GOT3 (cell line): ENCODE measurements at places on chromosomes 7 and 10.

- DNase-seq, result no peak
These were observed 606.4 kb downstream of the SORCS1 start for GRCh38 chr10:106557951-106558733.

DNA sequence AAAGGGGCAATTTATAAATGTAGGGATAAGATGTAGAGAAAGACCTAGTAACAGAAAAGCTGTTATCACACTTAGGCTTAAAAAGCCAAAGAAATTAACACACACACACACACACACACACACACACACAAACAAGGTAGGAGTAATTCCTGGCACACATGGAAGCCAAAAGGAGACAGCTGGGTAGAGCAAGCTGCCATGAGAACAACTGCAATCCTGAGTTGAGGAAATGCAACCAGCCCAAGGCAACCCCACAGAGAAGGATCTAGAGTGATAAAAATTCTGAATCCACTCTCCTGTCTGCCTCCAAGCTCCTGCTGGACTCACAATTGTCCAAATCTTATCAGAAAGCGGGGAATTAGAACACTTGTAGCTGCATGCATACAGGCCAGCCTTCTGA, 229.1 kb upstream of the DGKB start:
- no peak for DNase-seq

DNA sequence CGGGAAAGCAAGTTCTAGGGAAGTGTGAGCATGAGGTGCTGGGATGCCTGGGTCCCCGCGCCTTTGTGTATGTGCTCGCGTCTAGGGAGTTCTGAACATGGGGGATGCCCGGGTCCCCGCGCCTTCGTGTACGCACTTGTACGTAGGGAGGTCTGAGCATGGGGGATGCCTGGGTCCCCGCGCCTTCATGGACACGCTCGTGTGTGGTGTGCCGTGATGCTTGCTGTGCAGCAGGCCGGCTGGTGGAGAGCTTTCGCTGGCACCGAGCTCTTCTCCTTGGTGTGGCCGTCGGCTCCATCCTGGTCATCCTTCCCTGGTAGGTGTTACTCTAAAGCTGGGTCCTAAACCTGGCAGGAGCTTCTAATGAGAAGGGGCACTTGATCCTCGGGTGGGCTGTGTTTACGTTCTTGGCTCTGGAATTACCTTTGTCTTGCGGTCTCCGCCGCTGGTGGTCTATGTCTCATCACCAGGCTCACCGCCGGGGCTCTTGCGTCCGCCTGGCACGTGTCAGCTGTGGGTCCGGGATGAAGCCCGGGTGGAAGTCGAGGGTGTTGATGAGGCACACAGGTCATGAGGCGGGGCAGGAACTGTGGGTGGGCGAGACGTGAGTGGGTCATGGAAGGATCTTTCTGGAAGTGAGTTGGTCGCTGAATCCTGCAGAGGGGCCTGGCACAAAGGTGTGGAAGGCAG, 63.5 kb downstream of the DNAJB6 start:
- no peak for DNase-seq

GRCh38 chr7:90886416-90886815, 290.3 kb downstream of the CDK14 start:
- DNase-seq, result no peak

DNA sequence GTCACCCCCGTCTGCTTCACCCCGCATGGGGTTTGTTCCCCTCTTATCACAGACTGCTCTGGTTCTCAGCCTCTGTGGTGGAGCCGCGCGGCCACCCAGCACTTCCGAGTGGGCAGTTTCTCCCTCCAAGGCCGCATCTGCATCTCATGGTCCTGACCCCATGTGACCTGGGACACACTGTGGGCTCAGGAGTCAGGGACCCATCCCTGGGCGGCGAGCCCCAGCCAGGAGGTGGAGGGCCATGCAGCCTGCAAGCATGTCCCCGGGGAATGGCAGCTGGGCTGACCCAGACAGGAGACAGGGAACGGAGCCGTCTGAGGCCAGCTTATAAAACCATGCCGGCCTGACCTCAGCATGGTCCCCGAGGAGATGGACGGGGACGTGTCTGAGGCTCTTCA, 25.2 kb upstream of the TTYH3 start:
- DNase-seq, result no peak

GRCh38 chr7:55531536-55531935, 40.8 kb downstream of the VOPP1 start:
- no peak for DNase-seq

GRCh38 chr10:110558041-110558440, 9.5 kb upstream of the SMC3 start:
- DNase-seq, result no peak

DNA sequence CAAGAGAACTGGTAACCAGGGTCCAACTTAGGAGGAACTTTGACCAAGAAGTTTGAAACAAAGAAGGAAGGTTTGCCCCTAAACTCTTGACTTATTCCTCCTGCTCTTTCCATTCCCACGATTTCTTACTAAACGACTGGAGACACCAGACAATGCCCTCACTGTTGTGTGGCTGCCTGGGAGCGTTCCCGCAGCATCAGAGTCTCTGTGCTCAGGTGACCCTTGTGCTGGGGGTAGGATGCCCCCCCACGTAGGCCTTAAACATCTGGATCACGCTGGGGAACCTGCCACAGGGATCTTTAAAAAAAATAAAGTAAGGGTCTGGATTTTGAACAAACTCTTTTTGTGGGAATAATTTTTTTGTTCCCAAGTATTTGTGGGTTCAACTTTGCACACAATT, 30.1 kb upstream of the CTBP2 start:
- no peak for DNase-seq

DNA sequence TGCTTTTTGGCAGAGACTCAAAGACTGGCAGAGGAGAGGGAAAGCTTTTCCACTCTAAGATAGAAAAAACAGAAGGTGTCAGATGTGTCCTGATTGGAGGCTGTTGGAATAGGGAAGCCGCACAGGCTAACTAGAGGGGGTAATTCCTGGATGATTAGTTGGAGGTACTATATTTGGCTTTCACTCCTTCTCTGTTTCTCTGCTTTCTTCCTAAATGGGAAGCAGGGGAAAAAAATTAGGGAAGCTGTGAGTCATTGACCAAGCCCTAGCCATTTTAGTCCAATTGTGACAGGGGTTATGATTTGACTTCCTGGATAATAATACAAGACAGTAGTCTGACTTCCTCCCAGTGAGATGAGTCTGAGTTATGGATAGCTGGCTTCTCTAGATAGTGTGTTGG, 475.2 kb upstream of the CELF2 start:
- no peak for DNase-seq

DNA sequence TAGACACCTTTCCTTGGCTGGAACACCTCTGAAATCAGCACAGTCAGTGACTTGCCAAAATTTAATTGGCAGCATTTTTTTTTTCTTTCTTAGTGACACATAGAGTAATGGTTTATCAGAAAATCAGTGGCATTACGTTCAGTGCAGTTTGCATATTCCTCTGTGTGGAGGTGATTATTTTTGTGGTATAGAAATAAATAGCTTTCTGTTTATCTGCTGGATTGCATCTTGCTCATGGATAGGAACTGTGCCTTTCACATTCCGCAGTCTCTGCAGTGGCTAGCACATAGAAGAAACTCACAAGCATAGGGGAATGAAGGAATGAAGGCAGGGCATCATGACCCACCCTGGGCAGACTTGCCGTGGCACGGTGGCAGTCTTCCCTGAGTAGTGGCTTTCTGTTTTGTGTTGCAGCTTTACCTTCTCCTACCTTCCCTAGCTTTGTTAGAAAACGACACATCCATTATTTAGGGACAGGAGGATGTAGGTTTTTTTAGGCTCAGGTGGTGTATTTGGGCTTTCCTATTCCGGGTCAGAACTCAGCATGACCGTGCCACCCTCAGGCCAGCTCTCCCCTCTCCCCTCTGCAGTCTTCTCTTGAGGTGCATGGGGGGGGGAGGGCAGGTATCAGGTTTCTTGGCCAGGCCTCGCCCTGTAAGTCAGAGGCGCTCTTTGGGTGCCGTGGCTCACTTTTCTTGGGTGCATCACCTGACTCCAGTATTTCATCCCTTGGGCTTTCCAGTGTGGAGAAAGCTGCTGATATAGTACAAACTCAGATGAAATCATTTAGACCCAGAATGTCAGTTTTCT, 112.5 kb upstream of the GJD4 start:
- no peak for DNase-seq

GRCh38 chr7:116669769-116670168, 2.2 kb upstream of the MET start:
- DNase-seq, result no peak

GRCh38 chr10:79412516-79412915, 32.9 kb downstream of the ZCCHC24 start:
- DNase-seq, result no peak

DNA sequence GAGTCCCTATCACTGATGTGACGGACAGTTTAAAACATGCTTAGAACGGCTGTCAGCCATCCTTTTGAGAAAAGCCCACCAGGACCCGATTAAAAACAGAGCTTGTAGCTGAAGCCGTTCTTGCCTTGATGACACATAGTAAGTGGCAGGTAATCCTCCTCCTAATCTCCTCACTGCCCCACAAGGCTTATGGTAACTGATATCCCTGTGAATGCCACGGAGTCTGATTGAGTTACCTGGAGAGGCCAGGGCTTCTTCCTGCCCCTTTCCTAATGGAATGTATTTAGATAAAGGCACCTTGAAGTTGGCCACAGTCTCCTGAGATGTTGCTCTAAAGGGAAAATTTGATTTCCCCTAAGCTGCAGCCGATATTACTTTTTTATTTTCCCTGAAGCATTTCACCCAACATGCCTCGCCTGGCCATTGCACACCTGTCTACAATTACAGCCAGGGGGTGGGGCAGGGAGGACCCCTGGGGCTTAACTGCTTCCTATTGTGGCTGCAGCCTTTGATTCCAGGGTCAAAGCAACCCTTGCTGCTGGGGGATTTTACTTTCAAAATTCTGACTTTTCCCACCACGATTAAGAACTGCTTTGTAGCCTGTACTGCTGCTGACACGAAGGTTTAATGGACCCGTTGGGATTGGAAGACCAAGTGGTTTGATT, 169.0 kb upstream of the GPR26 start:
- DNase-seq, result no peak

DNA sequence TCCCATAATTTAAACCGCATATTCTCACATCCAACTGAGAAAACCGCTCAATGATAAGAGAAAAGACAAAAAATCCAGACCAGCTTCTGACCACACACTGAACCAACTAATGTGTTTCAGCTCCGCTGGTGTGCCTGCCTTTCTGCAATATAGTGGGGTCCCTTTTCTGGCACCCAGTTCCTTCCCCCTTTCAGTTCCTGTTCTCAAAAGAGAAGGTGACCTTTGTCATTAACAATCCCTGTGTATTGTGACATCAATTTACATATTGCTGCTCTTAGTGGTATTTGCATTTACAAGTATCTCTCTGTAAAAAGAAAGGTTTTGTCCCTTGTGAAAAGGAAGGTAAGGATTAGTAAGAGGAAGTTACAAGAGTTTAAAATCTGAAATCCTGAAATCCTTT, 1.4 kb downstream of the PPP1R17 start:
- no peak for DNase-seq

DNA sequence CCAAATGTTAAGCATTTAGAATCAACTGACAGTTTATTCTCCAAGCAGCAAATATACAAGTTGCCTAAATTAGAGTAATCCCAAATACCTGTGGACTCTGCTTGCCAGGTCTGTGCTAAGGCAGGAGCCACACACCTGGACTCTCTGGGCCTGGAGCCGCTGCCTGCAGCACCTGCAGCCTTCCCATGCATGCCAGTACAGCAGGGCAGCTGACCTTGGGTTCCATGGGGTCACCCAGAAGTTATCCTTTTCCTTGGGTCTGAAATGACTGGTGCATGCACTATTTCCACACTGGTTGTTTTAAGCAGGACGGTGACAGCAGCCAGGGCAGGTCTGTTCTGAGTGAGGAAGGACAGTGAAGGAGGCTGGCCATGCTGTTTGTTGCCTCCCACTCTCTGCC, 573.2 kb downstream of the GLRX3 start:
- DNase-seq, result no peak

- no peak for DNase-seq
These were observed 210.6 kb downstream of the ARL4A start for GRCh38 chr7:12898004-12898403.

DNA sequence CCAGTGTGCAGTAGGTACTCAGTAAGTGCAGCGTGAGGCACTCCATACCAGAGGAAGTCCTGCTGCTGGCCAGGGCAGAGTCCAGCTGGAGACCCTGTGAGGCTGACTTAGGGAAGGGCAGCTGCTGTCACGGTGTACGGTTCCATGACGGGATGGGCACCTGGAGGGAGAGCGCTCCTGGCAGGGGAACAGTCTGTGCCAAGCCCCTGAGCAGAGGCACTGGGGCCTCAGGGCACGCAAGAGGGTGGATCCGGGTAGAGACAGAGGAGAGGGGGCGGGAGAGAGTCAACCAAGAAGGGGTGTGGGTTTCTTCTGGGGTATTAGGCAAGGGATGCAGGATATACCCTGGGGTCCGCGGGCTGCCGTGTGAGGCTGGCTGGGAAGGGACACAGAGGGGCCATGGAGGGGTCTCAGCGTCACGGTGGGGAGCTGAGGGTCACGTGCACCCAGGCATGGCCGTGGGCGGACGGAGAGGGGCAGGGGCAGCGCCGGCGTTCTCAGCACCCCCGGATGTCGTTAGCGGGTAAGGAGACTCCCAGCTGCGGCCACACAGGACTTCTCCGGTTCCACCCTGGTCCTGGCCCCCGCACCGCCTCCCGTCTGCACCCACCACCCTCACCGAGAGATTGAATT, 70.5 kb downstream of the MICALL2 start:
- DNase-seq, result no peak

DNA sequence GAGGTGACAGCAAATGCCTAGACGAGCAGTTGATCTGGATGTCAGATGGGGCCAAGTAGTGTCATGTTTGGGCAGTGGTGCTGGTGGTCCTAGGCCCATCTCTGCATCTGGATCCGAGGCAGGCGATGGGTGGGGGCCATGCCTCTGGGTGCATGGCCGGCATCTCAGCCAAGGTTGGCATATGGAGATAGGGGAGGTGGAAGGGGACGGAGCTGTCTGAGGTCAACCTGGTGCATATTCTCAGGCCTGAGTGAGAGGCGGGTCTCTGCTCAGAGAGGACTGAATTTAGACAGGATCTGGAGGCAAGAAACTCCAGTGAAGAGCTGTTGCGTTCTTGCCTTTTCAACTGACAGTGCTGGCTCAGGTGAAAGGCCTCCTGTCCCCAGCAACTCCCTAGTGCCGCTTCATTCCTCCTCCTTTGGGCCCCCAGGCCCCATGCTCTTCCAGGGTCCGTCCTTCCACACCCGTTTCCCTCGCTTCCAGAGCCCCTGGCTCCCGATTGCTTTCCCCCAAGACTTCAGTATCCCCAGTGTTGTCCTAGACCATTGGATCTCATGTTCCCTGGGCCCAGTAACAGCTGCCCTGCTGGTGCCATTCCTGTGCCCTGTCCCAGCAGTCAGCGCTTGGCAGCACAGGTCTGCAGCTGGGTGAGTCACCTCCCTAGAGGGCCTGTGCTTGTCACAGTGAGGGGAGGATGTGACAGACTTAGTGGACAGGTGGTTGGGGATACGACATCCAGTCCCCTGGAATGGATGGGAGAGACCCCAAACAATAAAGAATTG, 32.6 kb downstream of the GBX1 start:
- no peak for DNase-seq

- no peak for DNase-seq
These were observed 867.3 kb upstream of the AUTS2 start for GRCh38 chr7:68730964-68731363.

- no peak for DNase-seq
These were observed 1.1 kb upstream of the HOXA1 start for GRCh38 chr7:27096768-27097514.

GRCh38 chr10:4029866-4030265, 244.9 kb upstream of the KLF6 start:
- DNase-seq, result no peak
